ENCODE measurements at places on chromosomes 6 and 20.

GRCh38 chr6:165599121-165599520 lies 63.9 kb downstream of the PDE10A start:
- DNase-seq = no peak

DNA sequence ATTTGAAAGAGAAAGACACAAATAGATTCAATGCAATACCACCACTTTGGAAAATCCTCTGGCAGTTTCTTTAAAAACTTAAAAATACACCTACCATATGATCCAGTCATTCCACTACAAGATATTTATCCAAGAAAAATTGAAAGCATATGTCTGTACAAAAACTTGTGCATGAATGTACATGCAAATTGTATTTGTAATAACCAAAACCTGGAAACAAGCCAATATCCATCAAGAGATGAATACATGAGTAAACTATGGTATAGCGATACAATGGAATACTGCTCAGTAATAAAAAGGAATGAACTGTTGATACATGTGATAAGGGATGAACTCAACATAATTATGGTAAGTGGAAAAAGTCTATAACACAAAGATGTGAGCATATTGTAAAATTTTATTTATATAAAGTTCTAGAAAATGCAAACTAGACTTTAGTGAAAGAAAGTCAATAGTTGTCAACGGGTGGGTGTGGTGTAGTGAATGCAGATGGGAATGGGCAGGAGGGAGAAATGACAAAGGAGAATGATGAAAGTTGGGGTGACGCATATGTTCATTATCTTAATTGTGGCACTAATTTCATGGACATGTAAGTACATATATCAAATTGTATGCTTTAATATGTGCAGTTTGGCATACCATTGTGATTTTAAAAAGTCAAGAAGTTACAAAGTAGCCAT lies 347.5 kb downstream of the SAMD5 start:
- peak; percentile 15 for DNase-seq

- peak; percentile 97 for DNase-seq
Observed at GRCh38 chr6:81766482-81767069, 14.1 kb upstream of the TENT5A start.

GRCh38 chr6:13486679-13487121 lies 700 bp downstream of the GFOD1 start:
- DNase-seq = peak; percentile 59

DNA sequence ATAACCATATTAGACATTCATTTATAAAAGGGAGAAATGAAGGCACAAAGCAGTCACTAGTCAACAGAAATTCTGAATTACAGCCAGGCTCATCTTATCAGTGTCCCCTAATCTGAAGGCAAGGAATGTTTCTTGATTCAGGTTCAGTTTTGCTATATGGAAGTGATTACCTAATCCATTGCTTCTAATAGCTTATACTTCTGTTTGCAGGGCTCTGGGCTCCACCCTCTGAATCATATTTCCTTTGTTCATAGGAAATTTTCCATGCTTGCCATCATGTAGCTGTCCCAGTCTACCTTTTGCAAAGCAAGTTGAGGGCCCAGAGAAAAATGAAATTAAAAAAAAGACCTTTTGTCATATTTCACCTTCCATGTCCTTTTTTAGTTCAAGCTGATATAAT lies 96.0 kb downstream of the LCA5 start:
- DNase-seq = no peak

- DNase-seq = no peak
Observed at GRCh38 chr20:33290852-33291251, 7.8 kb downstream of the BPIFB1 start.

DNA sequence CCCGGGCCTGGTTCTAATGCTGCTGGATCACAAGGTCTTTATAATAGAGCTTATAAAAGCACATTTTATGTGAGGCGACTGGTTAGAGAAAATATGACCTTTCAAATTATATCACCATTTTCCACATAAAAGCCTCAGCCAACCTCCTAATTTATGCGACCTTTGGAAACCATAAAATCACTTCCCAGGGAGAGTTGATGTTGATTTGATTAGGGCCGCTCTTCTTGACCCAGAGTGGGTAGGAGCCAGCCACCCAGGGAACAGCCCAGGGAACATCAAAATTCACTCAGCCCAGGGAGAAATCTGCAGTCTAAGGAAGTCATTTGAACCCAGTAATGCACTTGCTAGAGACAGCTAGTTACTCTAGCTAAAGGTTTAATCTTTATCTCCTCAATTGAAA lies 79.8 kb upstream of the TENT5A start:
- DNase-seq = no peak

GRCh38 chr6:165244524-165245247 lies 64.7 kb downstream of the C6orf118 start:
- no peak for DNase-seq

DNA sequence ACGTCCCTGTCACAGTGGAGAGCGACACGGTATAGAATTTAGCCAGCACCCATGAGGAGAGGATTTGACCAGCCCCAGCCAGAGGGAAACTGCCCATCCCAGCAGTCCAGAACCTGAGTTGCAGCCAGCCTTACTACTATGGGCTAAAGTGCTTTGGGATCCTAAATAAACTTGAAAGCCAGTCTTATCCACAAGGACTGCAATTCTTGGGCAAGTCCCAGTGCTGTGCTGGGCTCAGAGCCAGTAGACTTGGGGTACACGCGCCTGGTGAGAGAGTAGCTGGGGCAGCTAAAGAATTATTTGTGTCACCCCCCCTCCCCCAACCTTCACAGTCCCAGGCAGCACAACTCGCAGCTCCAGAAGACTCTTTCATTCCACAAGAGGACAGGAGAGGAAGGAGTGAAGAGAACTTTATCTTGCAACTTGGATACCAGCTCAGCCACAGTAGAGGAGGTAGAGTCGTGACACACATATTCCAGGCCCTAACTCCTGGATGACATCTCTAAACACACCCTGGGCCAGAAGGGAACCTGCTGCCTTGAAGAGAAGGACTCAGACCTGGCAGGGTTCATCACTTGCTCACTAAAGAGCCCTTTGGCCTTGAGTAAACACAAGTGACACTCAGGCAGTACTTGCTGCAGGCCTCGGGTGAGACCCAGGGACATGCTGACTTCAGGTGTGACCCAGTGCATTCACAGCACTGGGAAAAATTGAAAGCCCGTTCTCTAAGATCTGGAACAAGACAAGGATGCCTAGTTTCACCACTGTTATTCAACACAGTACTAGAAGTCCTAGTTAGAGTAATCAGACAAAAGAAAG lies 100.3 kb downstream of the REV3L start:
- DNase-seq = no peak

DNA sequence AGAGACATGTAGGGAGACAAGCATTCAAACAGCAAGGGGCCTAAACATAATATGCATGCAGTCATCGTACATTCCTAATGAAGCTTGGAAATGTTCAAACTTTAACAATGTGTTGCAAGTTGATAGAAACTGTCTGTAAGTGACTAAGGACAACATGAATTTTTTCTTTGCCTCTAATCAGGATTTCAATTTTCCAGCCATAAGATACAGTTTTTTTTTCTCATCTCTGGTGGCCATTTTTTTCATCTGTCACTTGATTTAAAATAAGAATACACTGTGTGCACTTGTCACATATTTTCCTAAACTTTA lies 22.2 kb upstream of the MTRF1L start:
- no peak for DNase-seq

GRCh38 chr6:147029923-147030322 lies 174.3 kb upstream of the STXBP5 start:
- DNase-seq = no peak

GRCh38 chr6:121460170-121460569 lies 24.7 kb downstream of the GJA1 start:
- no peak for DNase-seq

- DNase-seq = no peak
Observed at GRCh38 chr6:166411721-166412151, 29.0 kb upstream of the MPC1 start.

All from astrocyte (in vitro differentiated cells and primary cell).